ENCODE measurements at places on chromosomes 4 and X.

DNA sequence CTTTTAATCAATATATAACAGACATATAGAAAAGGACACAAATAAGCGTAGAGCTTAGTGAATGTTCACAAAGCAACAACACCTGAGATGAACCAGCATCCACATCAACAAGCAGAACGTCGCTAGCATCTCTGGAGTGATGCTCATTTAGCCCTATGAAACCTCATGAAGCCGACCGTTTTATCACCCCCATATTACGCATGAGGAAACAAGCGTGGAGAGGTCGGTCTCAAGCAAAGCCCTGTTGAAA is 524 bp upstream of the RPS3A start:
- DNase-seq = no peak

- DNase-seq = no peak
Measured at GRCh38 chr4:165879641-165880040, 6.6 kb downstream of the TLL1 start.

DNA sequence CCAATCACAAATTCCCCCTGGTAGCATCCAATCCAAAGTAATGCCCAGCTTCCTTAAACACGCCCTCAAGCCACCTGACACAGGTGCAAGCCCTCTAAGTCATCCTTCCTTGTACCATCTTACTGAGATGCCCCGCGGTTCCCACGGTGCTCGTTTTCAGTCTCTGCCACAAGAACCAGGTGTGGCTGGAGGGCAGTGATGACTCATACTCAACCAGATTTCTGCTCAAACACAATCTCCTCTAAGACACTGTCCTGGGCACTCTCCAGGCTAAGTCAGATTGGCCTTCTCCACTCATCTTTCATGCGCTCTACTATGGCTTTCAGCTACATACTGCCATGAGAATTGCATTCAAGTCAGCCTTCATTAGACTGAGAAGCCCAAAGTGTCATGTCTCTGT is 3.5 kb downstream of the SH3KBP1 start:
- no peak for DNase-seq

GRCh38 chrX:153948002-153948466 is 3.6 kb upstream of the RENBP start:
- no peak for DNase-seq

- DNase-seq = no peak
Measured at GRCh38 chr4:60913671-60914070, 286.5 kb upstream of the ADGRL3 start.

GRCh38 chr4:135277980-135278315 is 1076.4 kb upstream of the PABPC4L start:
- DNase-seq = no peak
